ENCODE measurements at places on chromosomes 16 and 17. TPM values are rescaled to one million over a fixed set of nuclear protein-coding genes. Genes with fewer than 3 reads are reported as not detected.
A peak's percentile ranks its signal among the peaks of the same experiment; 100 is the strongest.

Gene NACA2
- total RNA-seq, result not detected

Gene C17orf78
- not detected for total RNA-seq

Gene TMIGD1
- not detected for total RNA-seq

Gene DNAH9
- 16.7 TPM for total RNA-seq

Gene EVPL
- total RNA-seq, result 0.06 TPM

Gene FZD2
- 4.6 TPM for total RNA-seq

Gene HCRT
- not detected for total RNA-seq

Gene HOXB7
- total RNA-seq, result 13.2 TPM

Gene STARD3
- 10.5 TPM for total RNA-seq

Gene SMIM22
- total RNA-seq, result not detected

Gene TBX6
- total RNA-seq, result not detected

Gene NPIPB2
- not detected for total RNA-seq

Gene HOXB4
- total RNA-seq, result 2.5 TPM

Gene CCDC200
- not detected for total RNA-seq

GRCh38 chr17:4999430-5000093 is 1.8 kb downstream of the KIF1C start:
- no peak for DNase-seq

DNA sequence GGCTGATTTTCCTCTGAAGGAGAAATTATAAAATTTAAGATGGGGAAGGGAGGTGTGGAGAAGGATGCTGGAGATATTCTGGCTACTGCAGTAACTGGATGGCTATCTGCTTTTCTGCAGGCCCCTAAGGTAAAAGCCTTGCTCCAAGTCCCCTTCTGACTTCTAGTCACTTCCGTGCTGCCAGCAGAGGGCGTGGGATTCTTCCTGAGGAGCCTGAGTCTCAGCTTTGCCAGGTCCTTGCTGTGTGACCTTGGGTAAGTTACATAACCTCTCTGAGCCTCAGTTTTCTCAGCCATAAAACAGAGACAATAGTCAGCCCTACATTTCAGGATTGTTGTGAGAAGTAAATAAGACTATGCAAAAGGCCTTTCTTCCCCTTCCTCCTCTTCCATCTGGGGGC is 24.3 kb upstream of the TMEM220 start:
- DNase-seq, result peak; percentile 65

GRCh38 chr17:39002991-39003715 is 36.0 kb upstream of the FBXO47 start:
- DNase-seq, result no peak

DNA sequence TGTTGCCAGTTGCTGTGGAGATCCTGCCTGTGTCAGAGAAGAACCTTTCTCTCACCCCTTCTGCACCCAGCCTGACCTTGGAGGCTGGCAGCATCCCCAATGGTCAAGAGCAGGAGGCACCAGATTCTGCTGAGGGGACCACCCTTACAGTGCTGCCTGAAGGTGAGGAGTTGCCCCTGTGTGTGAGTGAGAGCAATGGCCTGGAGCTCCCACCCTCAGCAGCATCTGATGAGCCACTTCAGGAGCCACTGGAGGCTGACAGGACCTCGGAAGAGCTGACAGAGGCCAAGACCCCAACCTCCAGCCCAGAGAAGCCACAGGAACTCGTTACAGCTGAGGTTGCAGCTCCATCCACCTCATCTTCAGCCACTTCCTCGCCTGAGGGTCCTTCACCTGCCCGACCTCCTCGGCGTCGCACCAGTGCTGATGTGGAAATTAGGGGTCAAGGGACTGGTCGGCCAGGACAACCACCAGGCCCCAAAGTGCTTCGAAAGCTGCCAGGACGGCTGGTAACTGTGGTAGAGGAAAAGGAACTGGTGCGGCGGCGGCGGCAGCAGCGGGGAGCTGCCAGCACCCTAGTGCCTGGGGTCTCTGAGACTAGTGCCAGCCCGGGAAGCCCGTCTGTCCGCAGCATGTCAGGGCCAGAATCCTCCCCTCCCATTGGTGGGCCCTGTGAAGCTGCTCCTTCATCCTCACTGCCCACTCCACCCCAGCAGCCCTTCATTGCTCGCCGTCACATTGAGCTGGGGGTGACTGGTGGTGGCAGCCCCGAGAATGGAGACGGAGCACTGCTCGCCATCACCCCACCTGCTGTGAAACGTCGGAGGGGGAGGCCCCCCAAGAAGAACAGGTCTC is 10.2 kb upstream of the PHKG2 start:
- DNase-seq, result no peak

DNA sequence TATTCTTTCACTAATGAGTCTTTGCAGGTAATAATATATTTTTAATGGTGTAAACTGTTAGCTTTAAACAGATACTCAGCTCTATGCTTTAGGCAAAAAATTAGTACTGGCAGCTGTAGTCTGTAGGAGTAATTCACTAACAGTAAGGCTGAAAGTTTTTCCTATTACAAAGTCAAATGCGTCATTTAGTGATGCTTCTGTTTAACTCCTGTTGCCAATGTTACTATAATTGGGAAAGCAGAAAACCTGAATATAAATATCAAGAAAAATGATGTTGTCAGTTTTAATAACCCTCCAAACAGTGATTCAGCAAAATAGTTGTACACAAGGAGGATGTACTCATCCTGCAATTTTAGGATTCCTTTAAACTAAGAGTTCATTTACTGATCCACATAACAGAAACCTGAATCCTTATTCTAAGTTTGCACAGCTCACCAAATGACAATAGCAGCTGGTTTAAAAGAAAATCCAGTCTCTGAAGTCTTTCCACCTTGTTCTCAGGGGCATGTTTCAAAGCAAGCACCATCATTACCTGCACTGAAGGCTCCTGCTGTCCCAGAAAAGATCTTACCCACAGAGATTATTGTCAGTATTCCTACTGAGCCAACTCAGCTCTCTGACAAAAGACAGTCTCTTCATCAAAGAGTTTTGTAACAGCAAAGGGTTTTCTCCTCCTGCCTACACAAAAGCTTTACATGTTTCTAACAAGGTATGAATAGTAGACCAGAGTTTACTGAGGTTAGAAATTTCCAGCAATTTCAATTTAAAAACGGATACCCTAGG is 4.2 kb downstream of the CDR2 start:
- no peak for DNase-seq

- DNase-seq, result no peak
Measured at GRCh38 chr17:68314916-68315535, 23.7 kb downstream of the ARSG start.

DNA sequence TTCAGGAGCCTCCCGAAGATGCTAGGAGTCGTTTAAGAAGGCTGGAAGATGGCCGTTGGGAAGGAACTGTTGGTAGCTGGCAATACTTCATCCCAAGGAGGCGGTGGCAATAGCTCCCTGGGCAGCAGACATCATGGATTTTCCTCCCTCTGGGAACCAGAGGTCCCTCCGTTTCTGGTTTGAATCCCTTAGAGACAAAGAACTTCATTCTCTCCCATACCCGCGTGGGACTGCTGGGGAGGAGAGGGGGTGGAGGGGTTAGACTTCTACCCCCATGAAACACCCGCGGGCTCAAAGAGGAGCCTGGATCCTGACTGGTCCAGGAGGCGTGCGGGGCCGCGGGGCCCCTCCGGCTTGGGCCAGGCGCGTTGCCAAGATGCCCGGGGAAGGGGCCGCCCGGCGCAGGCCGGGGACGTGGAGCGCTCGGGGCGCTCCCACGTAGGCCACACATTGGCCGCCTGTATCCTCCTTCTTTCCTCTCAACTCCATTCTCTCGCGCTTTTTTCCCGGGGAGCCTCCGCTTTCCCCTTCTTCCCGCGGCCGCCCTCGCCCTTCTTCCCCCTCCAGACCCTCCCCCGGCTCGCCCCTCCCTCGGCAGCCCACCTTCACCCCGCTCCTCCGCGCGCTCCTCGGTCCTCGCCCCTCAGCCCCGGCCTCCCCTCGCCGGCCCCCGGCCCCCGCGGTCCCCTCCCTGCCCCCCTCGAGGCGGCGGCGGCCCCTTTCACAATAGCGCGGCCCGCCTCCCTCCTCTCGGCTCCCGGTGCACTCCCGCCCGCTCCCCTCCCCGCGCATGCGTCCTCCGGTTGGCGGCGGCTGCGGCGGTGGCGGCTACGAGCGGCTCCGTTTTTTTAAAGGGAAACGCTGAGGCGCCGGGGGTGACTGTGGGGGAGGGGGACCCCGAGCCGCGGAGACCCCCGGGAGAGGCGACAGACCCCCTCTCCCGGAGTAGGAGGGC is at the start of gene MSL1:
MSL1 (plus strand) TSS at position 791 of the 955 bp plus-strand sequence. CDS start 642 bp downstream, outside the sequence.
- DNase-seq, result peak; percentile 91

DNA sequence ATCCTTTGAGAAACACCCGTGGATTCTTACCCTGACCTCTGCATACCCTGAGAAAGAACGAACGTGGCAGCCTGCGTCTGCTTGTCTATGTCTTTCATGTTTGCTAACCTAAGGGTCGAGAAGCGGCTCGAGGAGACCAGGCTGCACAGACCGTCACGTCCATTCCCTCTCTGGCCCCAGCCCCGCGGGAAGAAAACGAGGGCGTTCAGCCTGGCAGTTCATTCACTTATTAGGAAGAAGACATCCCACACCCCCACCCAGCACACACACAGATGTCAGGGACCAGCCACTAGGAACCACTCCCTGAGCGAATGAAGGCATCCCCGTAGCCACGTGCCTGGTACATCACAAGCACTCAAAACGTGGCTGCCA is 655 bp upstream of the MTHFSD start:
- no peak for DNase-seq

DNA sequence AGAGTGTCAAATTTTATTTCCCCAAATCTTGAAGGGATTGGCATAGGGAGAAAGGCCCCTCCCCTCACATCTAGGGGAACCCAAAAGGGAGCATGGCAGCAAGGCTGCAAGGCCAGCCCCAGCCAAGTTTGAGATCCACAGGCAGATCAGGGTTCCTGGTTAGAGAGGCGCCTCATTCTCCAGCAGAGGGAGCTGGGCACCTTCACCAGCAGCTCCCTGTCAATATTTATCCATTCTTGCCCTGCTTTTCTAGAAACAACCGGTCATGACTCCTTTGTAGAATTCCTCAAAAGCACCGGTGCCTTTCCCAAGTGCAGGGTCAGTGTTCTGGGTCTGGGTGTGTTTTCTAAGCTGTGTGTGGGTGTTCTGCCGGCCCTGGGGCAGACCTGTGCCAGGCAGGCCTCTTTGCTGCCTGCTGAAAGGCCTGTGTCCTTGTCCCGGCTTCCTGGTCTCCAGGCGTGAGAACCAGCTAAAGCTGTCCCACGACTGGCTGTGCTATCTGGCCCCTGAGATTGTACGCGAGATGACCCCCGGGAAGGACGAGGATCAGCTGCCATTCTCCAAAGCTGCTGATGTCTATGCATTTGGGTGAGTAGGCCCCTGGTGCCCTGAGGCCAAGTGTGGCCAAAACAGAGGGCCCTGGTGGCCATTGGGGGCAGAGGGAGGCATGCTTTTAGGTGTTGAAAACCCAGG is 21.2 kb upstream of the LGALS9 start:
- DNase-seq, result no peak

- no peak for DNase-seq
Measured at GRCh38 chr16:13767215-13767614, 152.7 kb upstream of the ERCC4 start.

DNA sequence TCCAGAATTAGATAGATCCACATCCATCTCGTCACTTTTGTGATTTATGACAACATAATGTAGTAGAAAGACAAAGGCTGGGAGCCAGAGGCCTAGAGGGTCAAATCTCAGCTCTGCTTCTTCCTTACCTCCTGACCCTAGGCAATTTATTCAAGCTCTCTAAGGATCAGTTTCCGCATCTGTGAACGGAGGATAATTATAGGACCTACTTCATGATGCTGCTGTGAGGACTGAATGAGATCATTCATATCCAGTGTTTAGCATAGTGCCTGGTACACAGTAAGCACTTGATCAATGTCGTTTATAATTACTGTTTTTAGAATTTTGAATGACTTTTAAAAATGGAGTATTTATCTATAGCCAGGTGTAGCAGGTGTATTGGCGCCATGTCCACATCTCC is 128.4 kb downstream of the SHISA9 start:
- no peak for DNase-seq

GRCh38 chr17:34565713-34566112 is 13.7 kb upstream of the TMEM132E start:
- no peak for DNase-seq

DNA sequence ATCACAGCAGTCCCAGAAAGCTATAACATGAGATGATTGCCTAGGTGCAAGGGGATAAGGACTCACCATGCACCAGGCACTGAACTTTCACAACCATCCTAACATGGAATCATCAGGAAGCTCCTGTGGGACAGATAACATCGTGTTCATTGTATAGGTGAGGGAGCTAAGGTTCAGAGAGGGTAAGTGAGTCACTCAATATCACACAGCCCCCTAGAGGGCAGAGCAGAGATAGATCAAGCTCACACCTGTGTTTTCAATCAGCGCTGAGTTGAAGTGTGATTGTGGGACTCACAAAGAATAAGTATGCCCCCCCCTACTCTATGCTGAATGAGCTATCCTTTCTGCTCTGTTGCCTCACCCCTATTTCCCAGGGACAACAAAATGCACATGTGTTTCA is 377.7 kb upstream of the ERCC4 start:
- no peak for DNase-seq

GRCh38 chr17:34305606-34306005 is 13.6 kb upstream of the CCL8 start:
- DNase-seq, result peak; percentile 14

GRCh38 chr16:89275837-89276720 is 58.6 kb downstream of the ZNF778 start:
- no peak for DNase-seq

GRCh38 chr17:72222661-72223380 is 102.0 kb downstream of the SOX9 start:
- DNase-seq, result no peak

GRCh38 chr16:24146518-24146917 is 109.6 kb upstream of the CACNG3 start:
- peak; percentile 35 for DNase-seq

- no peak for DNase-seq
Measured at GRCh38 chr17:38750044-38750311, 1.8 kb upstream of the PCGF2 start.

- DNase-seq, result peak; percentile 41
Measured at GRCh38 chr16:74862743-74863244, 88.2 kb upstream of the FA2H start.

DNA sequence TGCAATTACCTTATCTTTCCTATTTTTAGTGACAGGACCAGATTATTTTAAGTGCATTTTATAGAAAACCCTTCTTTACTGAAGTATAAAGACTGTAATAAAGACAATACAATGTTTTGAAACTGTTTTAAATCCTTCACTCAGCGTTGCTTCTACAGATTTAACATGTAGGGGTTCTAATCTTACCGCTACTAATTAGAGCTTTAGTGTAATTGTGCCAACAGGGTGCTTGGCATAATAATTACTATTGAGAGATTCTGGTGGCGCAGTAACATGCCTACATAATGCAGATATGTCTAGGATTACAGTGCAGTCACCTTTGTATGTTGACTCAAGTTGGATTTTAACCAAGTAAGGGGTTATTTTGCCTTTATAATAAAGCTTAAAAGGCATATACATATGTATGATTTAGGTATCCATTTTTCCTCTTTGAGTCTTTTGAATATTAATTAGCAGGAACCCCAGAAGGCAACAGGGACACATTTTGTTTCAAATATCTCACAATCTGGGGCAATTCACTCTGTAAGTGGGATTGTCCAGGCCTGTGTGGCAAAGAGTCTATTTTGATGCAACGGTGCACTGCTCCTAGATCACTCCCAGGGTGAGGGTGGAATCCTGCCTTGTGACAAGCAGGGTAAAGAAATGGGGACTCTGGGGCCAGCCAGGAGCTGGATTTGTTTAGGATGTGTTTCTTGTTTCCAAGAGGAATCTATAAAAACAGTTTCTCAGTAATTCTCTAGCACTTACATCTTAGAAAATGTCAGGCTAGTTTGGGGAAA is 604.7 kb upstream of the SALL1 start:
- no peak for DNase-seq

GRCh38 chr16:27228045-27228444 is 24.7 kb downstream of the KDM8 start:
- DNase-seq, result no peak

All from Daoy (cell line).